ENCODE measurements at places on chromosomes 4 and X. TPM values are rescaled to one million over a fixed set of nuclear protein-coding genes. Genes with fewer than 3 reads are reported as not detected.

GRCh38 chr4:7721984-7722551 lies 217.6 kb downstream of the AFAP1 start:
- no peak for DNase-seq

- no peak for DNase-seq
Observed at GRCh38 chr4:116015062-116015461, 901.6 kb upstream of the NDST4 start.

GRCh38 chrX:153968754-153969124 lies 2.9 kb downstream of the HCFC1 start:
- no peak for DNase-seq

- DNase-seq: no peak
Observed at GRCh38 chrX:136572030-136572429, 40.0 kb downstream of the VGLL1 start.

DNA sequence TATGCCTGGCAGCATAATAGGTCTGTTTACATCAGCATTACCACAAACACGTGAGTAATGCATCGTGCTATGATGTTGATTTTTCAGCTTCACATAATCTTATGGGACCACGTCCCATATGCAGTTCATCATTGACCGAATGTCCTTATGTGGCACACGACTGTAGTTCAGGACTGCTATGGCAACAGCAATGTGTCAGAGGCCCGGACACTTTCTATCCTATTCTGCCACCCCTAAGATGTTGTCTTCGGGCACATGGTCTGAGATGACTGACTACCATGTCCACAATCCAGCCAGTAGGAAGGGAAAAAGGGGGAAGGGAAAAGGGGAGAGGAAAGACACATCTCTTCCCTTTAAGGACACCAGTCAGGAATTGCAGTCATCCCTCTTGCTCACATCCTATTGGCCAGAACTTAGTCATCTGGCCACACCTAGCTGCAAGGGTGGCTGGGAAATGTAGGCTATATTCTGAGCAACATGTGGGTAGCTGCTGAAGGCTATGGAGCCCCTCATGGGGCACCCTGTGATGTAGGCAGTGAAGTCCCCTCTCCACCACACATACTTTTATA lies 196.0 kb upstream of the RBPJ start:
- DNase-seq: no peak

DNA sequence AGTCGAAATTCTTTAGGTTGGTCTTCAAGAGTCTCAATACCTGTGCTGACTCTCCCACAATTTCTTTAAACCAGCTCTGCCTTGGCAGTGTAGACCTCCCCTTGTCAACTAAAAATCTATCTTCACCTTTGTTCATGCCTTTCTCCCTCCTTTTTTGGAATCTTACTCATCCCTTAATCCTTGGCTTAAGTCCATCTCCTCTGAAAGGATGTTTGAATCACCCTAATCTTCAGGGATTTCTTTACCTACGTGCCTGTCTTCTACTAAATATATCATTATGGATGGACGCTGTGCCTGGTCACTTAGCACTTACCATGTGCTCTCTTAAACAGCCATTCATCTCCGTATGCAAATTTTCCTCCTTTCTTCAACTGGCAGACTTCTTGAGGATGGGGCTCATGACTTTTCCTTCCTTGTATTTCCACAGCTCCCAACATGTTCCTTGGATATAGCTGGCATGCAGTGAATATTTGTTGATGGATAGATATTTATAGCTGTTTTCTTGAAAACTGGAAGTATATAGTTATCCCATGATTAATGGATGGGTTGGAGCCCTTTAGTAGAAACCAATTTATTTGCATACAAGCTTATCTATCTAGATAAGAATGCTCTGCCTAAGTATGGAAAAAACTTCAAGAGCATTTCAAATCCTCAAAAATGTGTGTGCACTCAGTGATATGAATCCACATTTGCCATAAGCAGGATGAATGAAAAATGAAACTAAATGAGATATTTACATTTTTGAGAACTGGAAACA lies 166.6 kb downstream of the SPRY1 start:
- DNase-seq: no peak

GRCh38 chr4:122914938-122915337 lies 7.5 kb downstream of the NUDT6 start:
- DNase-seq: no peak

DNA sequence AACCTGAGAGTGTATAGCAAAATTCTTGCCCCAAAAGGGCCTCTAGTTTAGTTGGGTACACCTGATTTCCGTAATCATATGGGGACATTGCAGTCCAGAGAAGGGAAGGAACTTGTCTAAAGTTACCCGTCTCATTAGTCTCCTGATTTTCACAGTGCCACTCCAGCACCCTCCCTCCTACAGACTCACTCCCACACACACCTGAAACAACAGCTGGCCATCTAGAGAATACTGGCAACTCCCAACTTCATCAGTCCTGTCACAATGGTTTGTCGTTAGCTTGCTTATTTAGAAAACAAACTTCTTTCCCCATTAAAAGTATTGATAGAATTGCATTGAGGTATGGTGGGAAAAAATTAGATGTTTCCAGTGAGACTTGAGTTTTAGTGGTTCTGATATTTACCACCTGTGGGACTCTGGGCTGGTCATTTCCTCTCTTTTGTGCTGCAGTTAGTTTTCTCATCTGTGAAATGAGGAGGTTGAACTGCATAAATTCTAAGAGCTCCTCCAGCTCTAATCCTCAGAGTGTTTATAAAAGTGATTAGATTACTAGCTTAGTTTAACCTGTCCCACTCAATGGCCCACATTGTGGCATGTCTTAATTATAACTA lies 1.7 kb downstream of the IL13RA1 start:
- no peak for DNase-seq

DNA sequence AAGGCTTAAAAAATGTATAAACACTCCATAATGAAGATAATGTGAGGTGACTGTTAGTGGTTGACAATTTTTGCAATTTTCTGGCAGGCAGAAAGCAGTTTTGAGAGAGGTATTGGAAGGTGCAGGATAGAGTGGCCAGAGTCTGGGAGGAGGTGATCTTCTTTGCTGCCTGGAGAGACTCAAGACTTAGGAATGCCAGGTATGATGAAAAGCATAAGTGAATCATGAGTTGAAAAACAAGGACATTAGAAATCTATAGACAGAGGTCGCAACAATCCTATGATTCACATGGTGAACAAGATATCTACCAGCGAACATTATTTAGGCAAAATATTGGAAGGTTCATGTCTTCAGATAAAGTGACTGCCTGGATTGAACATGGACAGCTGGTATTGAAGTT lies 118.5 kb downstream of the CFAP299 start:
- DNase-seq: no peak

NXF2B gene
- total RNA-seq: not detected

DUX4 gene
- not detected for total RNA-seq

ERAS gene
- not detected for total RNA-seq

KIF4A gene
- total RNA-seq: 0.39 TPM

ZBTB49 gene
- 4.9 TPM for total RNA-seq

FNIP2 gene
- 20.5 TPM for total RNA-seq

WAS gene
- total RNA-seq: 2.7 TPM

ITGB1BP2 gene
- total RNA-seq: 0.16 TPM
